Left lung (tissue), 14 donors: ENCODE measurements at places on chromosomes 7 and 10. TPM values are rescaled to one million over a fixed set of nuclear protein-coding genes. Genes with fewer than 3 reads are reported as not detected.

- no peak for DNase-seq
- H3K27ac ChIP-seq, result no peak overlapping the region
- H3K4me3 ChIP-seq, result no peak overlapping the region
Observed at GRCh38 chr10:82472406-82473335, 597.7 kb downstream of the NRG3 start.

DNA sequence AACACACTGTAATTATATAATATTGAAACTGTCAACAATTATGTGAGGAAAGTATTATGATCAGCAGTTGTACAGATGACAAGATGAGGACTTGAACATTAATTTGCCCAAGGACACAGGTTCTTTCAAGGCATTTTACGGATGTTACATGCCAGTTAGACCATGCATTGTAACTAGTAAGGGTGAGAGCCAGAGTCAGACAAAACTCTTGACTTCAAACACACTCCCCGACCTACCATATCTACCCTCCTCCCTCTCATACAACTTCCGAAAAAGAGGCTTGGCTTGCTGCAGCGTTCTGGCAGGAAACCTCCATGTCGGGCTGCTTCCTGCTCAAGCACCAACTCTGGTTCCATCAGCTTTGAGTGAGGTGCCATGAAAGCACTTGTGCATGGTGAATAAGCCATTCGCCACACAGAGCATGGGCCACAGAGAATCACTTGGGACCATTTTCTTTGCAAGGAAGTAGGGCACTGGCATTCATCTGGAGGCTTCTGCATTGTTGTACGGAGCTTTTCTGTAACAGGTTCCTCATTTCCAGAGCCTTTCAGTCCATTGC, 53.2 kb downstream of the FOXI2 start:
- H3K4me3 ChIP-seq, result no peak overlapping the region
- H3K27me3 ChIP-seq, result peaks cover 6% of the 10 kb centered on the region
- no peaks in the 10 kb centered on the region for H3K4me1 ChIP-seq

DNA sequence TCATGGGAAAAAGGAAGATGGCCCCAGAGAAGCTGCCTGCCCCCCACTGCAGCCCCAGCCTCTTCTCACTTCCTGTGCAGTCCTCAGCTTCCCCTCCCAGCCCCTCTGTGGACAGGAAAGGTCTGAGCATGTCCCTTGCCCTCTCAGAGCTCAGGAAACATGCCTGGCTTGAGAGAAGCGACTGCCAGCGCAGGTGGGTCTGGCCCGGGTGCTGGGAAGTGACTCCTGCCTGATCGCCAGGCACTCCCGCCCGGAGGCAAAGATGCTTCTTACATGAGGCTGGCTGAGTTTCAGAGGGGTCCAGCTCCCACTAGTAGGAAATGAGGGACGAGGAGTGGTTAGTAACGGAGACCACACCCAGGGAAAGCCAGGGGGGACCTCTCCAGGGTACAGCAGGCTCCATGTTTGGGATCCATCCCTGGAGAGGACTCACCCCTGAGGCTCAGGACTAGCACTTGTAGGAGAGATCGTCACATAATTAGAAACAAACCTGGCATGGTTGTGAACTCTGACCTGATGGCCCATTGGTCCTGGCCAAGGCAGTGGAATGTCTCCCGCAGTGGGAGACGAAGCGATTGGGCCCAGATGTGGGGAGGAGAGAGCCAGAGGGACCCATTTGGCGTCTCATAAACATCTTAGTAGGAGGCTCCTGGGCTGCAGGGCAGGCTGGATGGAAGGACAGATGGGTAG, 12.3 kb downstream of the ELN start:
- H3K36me3 ChIP-seq, result no peaks in the 10 kb centered on the region
- H3K4me3 ChIP-seq, result no peak overlapping the region
- no peaks in the 10 kb centered on the region for H3K27me3 ChIP-seq
- peak; percentile 53 for DNase-seq

The PVRIG gene
- total RNA-seq, result 0.41 TPM

The SP4 gene
- 4.3 TPM for total RNA-seq

GRCh38 chr10:11864727-11865126, 41.6 kb downstream of the PROSER2 start:
- H3K4me3 ChIP-seq, result no peak overlapping the region
- no peaks in the 10 kb centered on the region for H3K27me3 ChIP-seq
- H3K27ac ChIP-seq, result no peak overlapping the region
- no peak for DNase-seq
- H3K36me3 ChIP-seq, result peaks cover 20% of the 10 kb centered on the region
- H3K4me1 ChIP-seq, result no peaks in the 10 kb centered on the region

The PTF1A gene
- not detected for total RNA-seq

DNA sequence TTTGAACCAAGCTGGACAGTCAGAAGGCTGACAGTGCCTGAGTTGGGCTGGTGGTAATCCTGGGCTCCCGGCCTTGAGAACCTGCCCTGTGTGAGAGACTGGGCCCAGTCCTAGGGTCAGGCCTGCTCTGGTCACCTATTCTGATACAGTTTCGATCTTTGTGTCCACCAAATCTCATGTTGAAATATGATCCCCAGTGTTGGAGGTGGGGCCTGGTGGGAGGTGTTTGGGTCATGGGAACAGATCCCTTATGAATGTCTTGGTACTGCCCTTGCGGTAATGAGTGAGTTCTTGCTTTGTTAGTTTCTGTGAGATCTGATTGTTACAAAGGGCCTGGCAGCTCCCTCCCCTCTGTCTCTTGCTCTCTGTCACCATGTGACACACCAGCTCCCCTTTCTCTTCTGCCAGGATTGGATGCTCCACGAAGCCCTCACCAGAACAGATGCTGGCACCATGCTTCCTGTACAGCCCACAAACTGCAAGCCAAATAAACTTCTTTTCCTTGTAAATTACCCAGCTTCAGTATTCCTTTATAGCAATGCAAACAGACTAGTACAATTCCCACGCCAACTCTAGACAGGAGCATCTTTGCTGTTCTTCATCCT, 111.8 kb upstream of the ZNF438 start:
- peaks cover 3% of the 10 kb centered on the region for H3K4me1 ChIP-seq
- no peak overlapping the region for H3K27ac ChIP-seq
- no peaks in the 10 kb centered on the region for H3K36me3 ChIP-seq
- no peak overlapping the region for H3K4me3 ChIP-seq
- no peaks in the 10 kb centered on the region for H3K27me3 ChIP-seq

GRCh38 chr7:70947181-70947580, 184.8 kb upstream of the GALNT17 start:
- no peaks in the 10 kb centered on the region for H3K36me3 ChIP-seq
- H3K4me1 ChIP-seq, result no peaks in the 10 kb centered on the region
- H3K27ac ChIP-seq, result no peak overlapping the region
- no peak for DNase-seq
- no peak overlapping the region for H3K4me3 ChIP-seq

The HEPACAM2 gene
- not detected for total RNA-seq
